ENCODE measurements at places on chromosomes 6 and 20.

- no peak for DNase-seq
These were observed 19.3 kb downstream of the TOP1 start for GRCh38 chr20:41047975-41048305.

GRCh38 chr6:154503658-154504057 is 6.8 kb downstream of the CNKSR3 start:
- no peak for DNase-seq

DNA sequence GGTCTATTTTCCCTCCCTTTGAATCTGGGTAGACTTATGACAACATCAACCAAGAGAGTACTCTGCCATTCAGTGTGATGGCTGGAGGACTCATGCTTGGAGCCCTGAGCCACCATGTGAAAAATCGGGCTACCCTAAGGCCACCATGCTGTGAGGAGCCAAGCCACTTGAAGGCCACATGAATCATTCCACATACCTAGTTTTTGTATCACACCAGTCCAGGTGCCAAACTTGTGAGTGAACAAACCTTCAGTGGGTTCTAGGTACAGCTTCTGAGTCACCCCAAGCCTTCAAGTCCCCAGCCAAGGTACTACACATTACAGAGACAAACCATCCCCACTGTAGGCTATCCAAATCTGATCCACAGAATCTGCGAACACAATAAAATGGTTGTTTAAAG is 37.4 kb upstream of the E2F3 start:
- no peak for DNase-seq

DNA sequence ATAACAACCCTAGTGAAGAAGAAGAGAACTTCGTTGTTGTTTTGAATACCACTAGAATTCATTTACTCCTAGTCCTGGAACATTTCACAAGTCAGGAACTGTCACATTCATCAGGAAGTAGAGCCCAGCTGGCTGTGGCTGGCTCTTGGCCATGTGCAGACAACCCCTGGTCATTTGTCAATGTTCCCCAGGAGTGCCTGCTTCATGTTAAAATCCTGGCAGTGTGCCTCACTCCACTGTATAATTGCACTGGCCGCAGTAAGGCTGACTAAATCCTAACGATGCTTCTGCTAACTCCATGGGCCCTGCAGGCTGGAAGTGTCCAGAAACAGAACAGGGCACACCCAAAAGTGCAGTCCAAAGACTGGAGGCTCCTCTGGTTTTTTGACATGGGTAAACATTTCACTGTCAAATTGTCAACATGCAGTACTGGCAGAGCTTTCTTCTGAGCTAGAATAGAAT is 41.5 kb upstream of the ADGRF1 start:
- no peak for DNase-seq

GRCh38 chr20:10014431-10014830 is 20.4 kb upstream of the ANKEF1 start:
- DNase-seq: no peak

DNA sequence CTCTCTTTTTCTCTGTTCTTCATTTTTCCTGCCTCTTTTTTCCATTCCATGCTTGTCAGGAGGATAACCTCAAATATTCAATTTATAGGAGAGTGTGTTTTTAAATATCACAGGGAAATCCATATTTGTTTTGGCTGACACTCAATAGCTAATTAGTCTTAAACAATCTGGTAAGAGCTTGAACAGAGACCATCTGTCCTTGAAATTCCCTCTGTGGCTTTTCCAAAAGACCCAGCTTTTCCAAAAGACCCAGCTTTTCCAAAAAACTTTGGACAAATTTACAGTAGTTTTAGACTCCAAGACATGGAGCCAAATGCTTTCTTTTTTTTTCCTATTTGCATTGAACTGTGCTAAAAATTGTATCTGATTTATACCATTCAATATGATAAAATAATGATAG is 127.4 kb upstream of the FAM83B start:
- no peak for DNase-seq

DNA sequence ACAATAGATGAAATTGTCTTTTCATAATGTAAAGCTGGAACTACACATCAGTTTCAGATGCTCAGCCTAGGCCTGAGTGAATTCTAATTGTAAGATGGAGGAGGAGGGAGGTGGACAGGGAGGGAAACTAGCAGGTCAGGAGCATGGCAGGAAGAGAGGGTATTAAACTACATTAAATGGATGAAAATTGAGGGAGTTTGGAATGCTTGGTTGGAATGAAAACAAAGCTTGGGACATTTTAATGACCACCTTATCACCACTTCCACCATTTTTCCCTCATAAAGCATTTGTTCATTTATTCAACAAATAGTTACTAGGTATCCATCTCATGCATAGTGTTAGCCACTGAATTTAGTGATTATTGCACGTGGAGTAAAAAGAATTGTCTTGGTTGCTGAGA is 65.0 kb downstream of the KIZ start:
- DNase-seq: no peak

DNA sequence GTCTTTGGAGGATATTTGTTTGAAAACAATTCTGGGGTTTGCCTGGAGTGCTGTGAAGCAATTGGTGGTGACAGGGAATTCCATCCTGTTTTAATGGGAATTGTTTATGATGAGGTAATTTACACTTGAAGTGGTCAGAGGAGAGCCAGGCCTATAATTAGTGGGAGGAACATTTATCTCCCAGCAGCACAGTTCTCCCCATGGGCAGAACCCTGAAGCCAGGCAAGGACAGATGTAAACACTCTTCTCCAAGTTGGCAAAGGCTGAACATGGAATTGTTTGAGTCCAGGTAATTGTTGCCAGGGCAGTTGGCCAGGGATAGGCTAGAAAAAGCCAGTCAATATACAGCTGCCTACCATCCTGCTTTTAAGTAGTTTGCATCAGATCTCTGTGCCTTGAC is 789.7 kb downstream of the FRK start:
- no peak for DNase-seq

DNA sequence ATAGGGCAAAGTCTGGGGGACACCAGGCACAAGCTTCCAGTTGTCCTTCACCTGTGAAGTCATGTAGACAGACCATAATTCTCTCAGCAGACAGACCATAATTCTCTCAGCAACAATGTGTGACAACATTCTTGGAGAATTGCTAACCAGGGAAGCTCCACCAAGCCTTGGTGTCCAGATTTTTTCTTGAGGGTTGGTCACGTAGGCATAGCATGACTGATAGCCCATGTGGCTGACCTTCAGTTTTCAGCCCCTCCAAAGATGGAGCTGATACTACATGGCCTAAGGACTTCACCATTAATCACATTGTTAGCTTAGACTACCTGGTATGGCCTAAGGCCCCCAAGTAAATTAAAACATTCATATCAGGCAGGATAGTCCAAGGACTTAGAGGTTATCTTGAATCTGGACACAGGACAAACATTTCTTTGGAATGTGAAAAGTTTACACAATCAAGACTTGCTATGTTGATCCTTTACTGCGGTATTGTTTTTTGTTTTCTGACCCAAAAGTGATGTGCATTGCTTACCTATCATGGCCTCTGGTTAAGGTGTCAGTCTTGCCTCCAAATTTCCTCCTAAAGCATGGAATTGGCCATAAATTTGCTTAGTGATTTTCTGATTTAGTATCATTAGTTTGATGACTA is 76.9 kb downstream of the CEP57L1 start:
- DNase-seq: no peak

GRCh38 chr6:26017632-26017966 is 55.0 kb downstream of the TRIM38 start:
- DNase-seq: peak; percentile 53

DNA sequence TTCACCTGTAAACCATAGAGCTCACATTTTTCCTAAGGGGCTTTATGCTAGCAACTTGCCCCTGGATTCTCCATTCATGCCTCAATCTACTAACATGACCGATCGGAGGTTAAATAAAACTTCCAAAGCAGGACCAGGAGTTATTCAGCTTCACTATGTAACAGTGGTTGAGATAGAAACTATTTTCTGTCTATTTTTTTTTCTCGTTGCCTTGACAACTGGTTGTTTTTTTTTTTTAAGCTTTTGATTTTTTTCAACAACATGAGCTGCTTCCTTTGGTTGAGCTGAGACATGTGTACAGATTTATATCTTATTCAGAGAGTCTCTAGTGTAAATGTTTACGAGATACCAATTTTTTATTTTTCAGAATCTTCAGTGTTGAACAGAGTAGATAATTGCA is 85.7 kb downstream of the SHLD1 start:
- DNase-seq: no peak

DNA sequence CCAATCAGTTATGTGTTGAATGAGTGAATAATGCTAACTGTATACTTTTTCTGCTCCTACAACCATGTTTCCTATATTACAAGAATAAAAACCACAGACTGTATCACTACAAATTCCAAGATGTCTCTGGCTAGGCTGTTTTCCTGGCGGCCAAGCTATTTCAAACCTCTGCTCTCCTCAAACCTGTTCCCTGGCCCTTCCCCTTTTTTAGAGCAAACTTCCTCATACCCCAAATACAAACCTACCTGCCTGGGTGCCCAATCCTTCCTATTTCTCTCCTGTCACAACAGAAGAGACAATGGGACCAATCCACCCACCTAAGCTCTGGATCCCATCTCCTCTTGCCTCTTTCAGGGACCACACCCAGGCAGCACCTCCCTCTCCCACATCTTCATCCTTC is 7.5 kb downstream of the TOMM34 start:
- no peak for DNase-seq

- no peak for DNase-seq
These were observed 47.4 kb upstream of the FAM83C start for GRCh38 chr20:35339636-35340035.

DNA sequence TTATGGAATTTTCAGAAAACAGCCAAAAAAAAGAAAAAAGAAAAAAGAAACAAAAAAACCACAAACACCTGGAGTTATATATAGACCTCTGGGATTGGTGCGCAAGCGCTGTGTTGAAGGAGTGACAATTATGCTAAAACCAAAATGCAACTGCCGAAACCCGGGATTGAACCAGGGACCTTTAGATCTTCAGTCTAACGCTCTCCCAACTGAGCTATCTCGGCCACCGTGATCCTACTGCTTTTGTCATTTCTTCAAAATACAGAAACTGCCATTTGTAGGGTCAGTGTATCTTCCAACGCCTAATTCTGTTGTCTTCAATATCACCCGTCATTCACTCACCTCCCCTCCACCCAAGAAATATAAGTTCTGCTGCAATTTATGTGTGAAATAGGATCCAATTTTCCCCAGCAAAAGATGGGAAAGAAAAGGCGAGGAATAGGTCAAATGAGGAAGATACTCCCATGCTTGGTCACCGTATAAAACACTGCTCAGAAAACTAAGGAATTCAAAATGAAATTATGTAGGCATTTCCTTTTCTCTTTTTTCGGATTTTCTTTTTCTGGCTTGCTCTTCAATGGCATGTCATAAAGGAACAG is 116.0 kb downstream of the TRIM27 start:
- DNase-seq: no peak

DNA sequence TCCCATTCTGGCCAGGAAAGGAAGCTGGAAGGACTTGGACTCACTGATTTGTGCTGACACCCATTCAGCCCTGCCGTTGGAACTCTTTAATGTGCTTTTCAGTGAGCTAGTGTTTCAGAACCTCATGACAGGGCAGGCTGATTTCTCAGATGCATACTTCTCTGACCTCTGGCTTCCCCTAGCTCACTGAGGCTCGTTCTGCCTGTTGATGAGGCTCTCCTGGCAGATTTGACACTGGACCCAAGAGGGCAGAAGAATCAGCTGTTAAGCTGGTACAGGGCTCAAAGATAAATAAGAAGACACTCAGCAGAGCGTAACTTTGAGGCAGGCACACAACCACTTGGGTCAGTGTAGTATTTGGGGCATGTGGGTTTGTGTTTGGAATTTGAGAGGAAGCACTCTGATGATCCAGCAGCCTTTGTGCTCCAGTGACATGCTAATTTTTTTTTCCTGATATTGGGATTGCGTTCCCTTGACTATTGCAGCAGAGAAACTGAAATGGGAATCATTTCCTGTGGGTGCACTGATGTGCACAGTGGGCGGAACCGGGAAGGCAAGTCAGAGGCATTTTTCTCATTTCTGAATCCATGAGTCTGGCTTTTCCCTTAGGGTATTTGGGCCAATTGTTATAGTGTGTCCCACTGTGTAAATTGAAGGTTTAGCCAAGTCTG is 80.2 kb downstream of the CARMIL1 start:
- no peak for DNase-seq

GRCh38 chr20:31707994-31708735 is 14.5 kb downstream of the BCL2L1 start:
- no peak for DNase-seq

GRCh38 chr20:10823585-10823984 is 149.8 kb upstream of the JAG1 start:
- no peak for DNase-seq

GRCh38 chr20:22752324-22752723 is 168.0 kb upstream of the FOXA2 start:
- no peak for DNase-seq

- DNase-seq: no peak
These were observed 14.7 kb downstream of the FAM110A start for GRCh38 chr20:848193-848592.

DNA sequence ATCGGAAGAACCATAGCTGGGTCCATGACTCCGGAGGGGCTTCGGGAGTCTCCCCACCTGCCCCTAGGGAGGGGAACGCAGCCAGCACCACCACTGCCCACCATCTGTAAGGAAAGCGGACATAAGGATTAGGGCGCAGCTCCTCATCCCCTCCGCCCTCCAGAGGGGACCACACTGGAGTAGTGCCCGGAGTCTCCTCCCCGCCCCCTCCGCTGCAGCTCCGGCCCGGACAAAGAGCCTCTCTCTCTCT is 628 bp downstream of the SLC35B2 start:
- no peak for DNase-seq

DNA sequence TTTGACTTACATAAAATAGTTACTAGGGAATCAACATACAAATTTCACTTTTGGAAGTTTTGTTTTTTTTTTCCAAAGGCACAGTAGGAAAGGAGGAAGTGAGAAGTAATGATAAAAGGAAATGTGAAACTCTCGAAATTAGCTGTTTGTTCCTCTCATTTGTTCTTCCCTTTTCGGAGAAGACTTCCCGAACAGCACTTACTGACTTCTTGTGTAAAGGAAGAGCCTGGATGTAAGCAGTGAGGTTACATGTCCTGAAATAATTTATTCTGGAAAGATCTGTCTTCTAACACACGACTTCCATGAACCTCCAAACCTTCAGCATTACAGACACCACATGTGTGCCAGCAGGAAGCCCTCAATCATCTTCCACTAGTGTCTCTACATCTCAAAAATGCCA is 59.1 kb downstream of the KIF16B start:
- no peak for DNase-seq

- no peak for DNase-seq
These were observed 36.8 kb upstream of the ME1 start for GRCh38 chr6:83467620-83468036.

DNA sequence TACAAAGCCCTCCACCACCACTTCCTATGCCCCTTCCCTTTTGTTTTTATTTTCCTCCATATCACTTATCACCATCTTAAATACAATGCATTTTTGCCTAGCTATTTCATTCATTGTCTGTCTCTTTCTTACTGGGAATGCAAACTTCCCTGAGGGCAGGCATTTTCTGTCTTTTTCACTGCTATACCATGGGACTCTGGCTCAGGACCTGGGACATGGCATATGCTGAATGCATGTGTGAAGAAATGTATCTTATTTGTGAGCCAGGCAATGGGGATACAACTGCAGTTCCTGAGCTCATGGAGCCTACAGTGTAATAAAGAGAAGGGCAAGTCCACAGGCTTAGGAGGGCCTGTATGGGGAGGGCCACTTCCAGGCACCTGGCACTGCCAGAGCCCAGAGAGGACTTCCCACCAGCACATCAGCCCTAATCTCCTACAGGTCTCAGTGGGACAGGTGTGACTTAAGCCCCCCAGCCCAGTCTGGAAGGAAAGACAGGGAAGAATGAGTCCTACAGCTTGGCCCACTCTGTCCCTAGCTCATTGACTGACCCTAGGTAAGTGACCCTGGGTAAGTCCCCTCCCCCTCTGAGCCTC is 43.2 kb downstream of the TFEB start:
- no peak for DNase-seq

- DNase-seq: no peak
These were observed 13.8 kb downstream of the ATXN1 start for GRCh38 chr6:16747232-16748024.
